ENCODE measurements at places on chromosomes 5 and 9.

DNA sequence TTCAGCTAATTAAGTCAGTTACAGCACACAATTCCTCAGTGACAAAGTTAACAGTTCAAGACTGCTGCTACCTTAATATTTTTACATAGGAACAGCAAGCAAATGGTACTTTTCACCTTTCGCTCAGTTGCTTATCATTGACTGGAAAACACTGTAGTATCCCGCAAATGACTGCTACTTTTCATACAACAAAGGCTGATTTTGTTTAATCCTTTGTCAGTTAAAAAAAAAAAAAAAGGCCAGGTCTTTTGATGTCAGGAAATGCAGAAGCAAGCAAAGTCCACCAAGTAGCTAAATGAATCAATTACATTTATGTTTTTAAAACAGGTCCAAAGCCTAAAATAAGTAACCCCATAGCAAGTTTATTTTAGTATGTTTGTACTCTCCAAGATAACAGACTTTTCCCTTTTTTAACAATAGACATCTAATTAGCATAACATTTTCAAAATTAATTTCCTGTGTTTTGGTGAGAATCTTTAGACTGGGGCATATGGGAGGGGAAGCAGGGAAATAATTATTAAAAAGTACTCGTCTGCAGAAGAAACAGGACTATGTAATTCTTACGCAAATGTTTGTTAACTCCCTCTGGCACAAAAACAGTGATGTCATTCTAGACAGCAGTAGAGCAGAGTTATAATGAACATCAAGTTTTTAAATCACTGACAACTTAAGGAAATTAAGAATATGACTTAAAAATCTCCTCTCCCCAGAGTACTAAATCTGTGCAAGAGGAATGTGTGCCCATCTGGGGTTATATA, 9.6 kb downstream of the PFDN1 start:
- no peak for DNase-seq

DNA sequence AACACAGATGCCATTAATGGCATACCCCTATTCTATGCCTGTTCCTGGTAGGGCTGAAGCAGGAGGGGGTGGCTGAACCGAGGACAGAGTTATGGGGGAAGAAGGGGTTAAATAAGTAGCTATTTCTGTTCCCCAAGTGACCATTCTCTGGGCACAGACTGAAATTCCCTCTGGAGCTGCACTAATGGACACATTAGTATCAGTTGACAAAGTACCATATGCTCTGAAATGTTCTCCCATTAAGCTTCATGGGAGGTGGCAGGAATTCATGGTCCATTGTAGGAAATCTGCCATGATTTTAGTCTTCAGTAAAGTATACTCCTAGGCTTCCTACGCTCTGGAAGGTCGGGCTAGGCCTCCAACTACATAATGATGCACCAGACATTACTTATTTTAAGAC, 10.5 kb upstream of the FRMPD1 start:
- DNase-seq = no peak

DNA sequence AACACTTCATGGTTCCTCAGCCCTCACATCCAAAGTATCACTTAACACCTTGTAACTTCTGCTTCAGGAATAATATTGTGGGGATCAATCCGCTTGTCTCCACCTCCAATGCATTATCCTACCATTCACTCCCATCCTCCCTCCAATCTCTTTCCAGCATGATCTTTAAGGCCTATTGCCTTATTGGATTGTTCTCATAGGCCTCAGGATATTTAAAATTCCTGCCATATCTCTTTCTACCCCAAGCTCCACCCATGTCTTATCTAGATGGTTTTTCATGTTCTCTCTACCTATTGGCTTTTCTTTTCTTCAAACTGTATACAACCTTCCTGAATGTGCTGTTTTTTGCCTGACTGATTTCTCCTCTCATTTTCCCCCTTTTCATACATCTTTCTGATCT, 7.2 kb downstream of the KDM4C start:
- no peak for DNase-seq

DNA sequence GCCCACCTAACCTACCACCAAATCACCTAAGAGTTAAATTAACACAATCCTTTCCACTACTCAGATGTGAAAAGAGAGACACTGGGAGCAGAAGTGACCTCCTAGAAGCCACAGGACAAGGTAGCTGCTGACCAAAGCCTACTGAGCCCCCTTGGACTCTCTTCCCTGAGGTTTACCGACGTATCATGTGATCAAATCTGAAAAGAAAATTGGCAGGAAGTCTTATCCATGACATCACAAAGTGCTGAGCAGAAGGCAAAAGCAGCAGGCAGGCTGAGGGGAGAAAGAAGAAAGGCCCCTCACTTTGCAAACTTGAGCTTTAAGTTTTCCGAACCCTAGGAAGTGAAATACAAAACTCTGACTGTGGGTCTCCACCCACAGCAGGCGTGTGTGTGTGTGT, 11.1 kb downstream of the PRELID2 start:
- peak; percentile 18 for DNase-seq

- DNase-seq = peak; percentile 77
Observed at GRCh38 chr9:78035383-78035993, 3.9 kb upstream of the GNAQ start.

DNA sequence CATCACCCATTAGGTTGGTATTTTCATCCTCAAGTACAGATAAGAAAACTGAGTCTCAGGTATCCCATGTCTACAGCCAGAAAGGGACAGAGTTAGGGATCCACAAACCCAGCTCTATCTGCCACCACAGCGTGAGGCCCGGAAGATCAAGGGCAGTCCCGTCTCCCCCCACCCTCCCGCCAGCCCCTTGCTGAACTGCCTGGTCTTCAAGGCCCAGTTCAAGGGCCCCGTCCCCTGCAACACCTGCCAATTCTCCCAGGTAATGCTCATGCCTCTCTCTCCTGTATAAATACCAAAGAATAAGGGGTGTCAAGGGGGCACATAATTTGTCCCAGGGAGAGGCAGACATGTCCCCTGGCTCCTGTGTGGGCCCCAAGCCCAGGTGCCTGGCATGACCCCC, 50.7 kb downstream of the AK8 start:
- no peak for DNase-seq

DNA sequence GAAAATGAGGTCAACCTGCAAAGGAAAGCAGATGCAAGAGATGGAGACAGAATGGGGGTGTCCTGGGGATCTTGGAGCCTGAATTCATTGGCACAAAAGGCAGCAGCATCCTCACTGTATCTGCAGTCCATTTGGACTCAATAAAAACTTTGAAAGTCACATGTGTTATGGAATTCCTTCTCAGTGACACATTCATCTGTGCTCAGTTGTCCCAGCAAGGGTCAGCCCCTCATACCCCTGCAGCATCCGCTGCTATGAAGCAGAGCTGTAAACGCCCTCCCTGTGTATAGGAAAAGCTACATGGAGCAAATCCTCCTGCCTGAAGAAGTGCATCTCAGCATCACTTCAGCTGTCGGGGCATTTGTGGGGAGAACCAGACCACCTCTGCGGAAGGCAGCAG, 14.5 kb upstream of the RARS1 start:
- DNase-seq = peak; percentile 78

GRCh38 chr9:115276621-115277020, 158.7 kb upstream of the TNC start:
- peak; percentile 79 for DNase-seq

DNA sequence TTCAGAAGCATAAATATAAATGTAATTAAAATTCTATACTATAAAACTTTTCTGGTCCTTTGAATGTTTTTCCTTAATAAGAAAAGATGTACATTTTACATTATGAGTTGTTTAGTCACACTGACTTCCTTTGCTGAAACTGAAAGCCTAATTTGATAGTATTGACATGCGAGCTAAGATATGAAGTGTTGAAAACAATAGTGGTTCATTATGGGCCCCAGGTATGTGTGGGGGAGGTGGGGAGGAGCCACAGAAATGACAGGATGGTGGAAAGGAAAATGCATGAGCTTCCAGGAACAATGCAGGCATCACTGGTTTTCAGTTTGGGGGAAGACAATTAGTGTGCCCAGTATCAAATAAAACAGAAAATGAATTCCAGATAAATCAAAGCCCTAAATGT, 35.4 kb upstream of the RLN1 start:
- DNase-seq = no peak

DNA sequence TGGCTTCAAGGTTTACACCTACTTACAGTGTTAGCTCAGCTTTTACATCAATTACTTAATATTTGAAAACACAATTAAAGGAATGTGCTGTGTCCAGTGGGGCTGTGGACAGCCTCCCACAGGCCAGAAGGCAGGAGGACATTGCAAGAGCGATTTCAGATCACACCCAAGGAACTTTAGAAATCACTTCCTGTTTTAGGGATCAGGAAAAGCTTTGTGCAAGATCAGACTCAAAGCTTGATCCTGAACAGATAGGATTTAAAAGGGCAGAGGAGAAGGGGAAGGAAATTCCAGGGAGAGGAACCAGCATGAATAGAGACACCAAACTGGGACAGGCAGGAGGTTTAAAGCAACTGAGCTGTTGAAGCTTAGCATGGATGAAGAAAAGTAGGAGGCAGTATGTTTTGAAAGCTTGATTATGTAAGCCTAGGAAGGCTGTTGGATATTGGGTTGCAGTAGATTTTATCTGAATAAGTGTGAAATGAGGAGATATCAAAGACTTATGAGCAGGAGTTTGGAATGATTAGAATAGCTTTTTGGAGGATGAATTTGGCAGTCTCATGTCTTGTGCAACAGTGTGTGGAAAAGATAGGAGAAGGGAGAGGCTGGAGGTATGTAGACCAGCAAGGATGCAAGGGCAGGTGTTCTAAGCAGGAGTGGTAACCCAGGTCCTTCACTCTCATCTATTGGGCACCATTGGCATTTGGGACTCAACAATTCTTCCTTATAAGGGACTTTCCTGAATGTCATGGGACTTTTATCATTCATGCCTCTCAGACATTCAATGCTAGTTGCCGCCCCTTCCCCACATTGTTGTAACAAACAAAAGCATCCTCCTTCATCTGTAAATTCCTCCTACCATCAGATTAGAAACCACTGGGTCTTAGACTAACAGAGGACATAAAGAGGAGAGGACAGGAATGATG, 123.5 kb downstream of the TARS1 start:
- no peak for DNase-seq

DNA sequence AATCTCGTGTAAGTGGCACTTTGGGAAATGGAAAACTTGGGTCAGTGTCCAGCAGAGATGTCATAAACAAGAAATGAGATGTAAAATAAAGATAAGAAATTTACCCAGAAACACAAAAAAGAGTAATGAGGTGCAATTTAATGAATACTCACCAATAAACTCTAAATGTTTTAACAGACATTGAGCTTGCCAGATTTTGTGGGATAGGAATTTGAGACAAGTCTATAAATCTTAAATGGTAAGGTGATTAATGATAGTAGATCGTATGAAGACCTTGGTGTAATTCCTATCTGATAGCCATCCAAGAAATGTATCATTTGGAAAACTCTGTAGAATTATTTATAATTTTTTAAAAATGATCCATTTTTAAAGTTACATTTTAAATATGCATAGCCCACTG, 682.4 kb downstream of the MAT2B start:
- peak; percentile 54 for DNase-seq

GRCh38 chr9:7300484-7300883, 499.1 kb downstream of the DMAC1 start:
- DNase-seq = no peak

DNA sequence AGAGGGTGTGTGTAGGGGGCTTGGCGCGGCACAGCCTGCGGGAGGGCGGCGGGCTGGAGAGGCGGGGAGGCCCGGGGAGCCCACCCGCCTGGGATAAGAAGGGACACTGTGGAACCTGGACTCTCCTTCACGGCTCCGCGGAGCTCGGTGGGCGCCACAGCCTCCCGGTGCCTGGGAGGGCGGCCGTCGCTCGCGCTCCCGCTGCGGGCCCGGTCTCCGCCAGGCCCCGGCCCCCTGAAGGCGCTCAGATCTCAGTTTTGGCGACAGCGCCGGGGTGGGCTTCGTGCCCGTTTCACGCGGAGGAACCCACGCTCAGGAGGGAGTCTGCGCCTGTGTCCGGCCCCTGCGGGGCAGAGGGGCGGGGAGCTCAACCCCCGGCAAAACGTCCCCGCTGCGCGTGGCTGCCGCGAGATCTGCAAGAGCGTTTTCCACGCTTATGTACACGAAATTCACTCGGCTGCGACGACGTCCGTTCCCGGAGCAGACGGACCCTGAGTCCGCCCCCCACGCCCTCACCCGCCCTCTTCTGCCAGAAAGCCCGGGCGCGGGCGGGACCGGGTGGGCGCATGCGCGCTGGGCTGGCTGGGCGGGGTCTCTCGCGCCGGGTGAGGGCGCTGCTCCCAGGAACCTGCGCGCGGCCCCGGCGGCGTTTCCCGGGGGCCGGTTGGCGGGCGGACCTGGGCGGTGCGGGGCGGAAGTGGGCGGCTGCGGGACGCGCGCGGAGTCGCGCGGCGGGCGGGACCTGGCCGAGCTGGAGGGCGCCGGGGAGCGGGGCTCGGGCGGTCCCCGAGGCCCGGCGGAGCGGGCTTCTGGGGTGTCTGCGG, at the start of gene NELFB:
NELFB (plus strand) TSS at position 704 of the 824 bp plus-strand sequence.
- DNase-seq = peak; percentile 87

- no peak for DNase-seq
Observed at GRCh38 chr5:177565046-177565445, 10.7 kb upstream of the FAM193B start.

GRCh38 chr5:144429405-144429804, 258.7 kb downstream of the KCTD16 start:
- no peak for DNase-seq

GRCh38 chr5:146342882-146343865, 4.5 kb downstream of the POU4F3 start:
- DNase-seq = no peak

DNA sequence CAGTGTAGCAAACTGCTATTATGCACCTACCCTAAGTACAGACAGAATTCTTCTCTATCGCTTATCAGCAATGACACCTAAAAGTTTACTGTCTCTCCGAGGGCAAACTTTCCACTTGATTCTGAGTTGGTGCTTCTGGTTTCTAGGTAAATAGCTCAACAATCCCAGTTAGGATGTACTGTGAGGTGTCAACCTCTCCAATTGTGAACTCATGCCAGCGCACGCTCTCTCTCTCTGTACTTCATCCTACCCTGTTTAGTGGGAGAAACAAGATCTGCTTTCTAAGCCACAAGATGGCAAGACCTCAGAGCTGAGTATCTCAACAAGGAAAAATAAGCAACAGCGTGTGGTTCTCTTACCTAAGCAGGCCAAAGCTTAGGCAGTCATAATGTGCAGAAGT, 335.3 kb downstream of the SLIT3 start:
- DNase-seq = no peak

GRCh38 chr9:78097541-78097940, 65.9 kb upstream of the GNAQ start:
- no peak for DNase-seq

GRCh38 chr5:150000990-150001659, 586 bp downstream of the HMGXB3 start:
- DNase-seq = peak; percentile 28

DNA sequence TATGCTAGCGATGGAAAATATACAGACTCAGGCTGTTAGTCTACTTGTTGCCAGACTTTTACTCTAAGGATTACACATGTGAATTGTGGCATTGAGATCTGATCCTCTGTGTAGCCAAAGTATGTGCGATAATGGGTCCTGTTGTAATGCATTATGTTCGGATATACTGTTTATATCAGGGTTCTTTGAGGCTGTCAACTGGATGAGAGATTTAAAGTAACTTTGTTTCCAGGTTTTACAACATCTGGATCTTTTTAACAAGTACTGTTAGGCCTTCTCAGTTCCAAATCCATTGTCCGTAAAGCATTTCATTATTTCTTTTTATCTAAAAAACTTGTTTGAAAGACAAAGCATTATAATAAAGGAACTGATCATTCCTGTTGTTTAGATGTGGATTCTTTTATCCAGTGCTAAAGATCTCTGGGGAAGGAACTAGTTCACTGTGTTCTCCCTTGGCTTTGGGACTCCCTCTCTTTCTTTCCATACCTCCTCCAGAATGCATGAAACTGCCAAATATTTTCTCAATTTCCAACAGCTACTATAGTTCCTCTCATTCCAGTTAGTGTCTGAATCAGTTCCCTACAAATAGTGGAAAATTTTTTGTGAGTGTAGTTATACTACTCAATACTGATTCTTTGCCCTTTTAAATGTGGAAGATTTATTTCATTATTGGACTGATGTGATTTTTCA, 68.8 kb downstream of the HACD4 start:
- DNase-seq = no peak

Data from fibroblast of skin of abdomen (primary cell).